ENCODE measurements at places on chromosomes 2 and 18.

- no peak for DNase-seq
Measured at GRCh38 chr18:65754121-65754520, 3.3 kb downstream of the CDH7 start.

DNA sequence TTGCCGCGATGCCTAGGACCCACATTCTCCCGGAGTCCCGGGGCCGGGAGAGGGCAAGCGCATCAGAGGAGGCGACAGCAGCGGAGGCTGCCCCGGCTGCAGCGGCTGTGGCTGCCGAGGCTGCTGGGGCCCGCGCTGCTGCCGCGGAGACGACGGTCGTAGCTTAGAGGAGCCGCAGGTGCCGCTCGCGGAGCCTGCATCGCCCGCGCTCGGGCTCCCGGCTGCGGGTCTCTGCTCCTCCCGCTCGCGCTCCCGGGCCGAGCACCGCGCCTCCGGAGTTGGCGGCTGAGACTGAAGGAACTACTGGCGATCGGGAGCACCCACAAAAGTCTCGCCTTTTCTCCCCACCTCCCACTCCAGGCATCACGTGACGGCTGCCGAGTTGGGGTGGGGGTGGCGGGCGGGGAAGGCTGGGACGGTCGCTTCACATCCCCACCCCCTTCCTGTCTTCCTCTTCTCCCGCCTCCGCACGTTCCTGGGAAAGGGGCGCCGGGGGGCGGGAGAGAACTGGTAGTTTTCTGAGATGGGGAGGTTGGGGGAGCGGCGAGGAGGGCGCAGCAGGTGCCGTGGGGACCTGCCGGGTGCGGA, at the start of gene LYPD1:
Gene LYPD1, minus strand, starts transcription at position 298 of the 588 bp plus-strand sequence. Its CDS starts 273 bp downstream, at position 25.
- DNase-seq, result no peak

DNA sequence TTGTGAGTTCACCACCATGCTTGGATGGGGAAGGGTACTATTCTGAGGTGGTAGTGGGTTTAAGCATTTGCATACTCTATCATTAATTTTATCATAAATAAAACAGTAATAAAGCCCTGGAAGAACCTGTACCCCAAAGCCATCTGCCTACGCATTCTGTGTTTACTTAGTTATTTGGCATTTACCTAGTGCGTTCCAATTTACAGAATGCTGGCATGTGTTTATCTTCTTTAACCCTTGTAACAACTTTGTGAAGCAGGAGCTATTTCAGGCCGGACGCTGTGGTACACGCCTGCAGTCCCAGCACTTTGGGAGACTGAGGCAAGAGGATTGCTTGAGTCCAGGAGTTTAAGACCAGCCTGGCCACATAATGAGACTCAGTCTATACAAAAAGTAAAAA, 17.8 kb upstream of the ODC1 start:
- no peak for DNase-seq

GRCh38 chr2:233059797-233060500, at the start of gene INPP5D:
Gene INPP5D (plus strand): TSS chr2:233060342. CDS start chr2:233060479, 137 bp downstream.
- peak; percentile 80 for DNase-seq

DNA sequence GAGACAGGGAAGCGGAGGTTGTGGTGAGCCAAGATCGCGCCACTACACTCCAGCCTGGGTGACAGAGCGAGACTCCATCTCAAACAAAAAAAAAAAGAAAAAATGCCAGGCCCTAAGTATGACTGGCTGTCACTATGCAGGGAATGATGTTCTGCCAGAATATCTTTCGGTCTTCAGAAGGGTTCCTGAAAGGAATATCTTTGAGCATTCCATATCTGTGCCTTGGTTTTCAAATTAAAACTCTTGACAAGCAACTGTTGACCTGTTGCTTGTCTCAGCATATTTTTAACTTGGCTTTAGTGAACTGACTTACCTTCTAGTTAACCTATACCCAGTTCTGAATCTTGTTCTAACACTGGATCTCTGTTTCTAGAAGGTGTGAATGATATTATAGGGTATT, 953.2 kb upstream of the FAM98A start:
- DNase-seq, result no peak

DNA sequence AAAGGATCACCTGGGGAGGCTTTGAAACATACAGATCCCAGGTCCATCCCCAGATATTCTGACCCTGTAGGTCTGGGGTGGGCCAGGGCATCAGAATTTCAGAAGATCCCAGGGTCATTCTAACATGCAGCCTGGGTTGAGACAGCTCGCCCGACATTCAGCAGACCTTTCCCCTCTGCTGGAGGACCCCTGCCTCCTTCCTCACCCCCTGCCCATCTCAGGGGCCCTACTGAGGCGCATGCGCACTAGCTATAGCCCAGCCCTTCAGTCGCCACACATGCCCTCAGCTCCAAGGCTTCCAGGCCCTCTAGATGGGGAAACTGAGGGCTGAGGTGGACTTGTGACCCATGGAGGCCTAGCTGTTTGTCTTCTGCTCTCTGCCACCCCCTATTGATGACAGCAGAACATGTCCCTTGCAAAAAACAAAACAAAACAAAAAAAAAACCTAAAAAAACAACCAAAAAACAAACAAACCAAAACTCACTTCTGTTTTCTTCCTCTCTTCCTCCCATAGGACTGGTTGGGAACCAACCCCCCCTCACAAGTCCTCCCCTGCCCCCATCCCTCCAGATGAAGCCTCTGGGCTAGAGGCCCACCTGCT, 91.3 kb downstream of the ZBTB7C start:
- no peak for DNase-seq

DNA sequence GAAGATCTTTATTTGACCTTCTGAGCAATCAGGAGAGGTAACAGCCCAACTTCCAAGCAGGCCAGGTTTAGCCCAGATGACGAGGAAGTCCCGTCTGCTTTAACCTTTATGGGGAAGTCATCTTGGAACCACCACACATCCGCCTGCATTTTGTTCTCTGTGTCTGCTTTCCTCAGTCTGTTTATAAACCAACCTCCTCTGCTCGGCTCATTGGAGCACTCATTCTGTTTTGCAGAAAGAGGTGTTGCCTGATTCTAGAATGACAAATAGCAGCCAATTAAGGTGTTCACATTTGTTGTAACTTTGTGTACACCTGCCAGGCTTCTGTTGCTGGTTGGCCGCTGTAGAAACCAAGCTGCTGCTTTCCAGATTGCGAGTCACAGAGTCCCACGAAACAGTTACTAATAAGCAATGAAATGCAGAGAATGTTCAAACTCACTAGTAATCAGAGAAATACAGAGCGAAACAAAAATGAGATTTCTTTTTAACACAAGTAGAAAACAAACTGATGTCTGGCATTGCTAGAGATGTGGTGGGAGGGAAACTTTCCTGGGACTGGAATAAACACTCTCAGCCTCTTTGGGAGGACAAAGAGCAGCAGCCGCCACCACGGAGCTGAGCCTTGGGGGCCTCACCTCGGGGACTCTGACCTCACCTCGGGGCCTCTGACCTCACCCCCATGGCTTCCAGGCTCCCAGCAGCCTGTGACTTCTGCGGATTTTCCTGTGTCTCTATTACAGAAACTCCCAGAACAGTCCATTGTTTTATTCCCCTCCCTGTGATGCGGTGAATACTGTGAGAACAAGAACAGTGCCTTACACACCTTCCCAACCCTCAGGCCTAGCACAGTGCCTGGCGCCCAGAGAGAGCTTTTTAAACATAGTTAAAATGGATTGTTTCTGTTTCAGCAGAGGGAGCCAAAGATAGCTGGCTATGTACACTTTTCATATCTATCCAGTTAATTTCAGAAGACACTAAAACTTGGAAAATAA, 64.0 kb downstream of the MBP start:
- DNase-seq, result no peak

DNA sequence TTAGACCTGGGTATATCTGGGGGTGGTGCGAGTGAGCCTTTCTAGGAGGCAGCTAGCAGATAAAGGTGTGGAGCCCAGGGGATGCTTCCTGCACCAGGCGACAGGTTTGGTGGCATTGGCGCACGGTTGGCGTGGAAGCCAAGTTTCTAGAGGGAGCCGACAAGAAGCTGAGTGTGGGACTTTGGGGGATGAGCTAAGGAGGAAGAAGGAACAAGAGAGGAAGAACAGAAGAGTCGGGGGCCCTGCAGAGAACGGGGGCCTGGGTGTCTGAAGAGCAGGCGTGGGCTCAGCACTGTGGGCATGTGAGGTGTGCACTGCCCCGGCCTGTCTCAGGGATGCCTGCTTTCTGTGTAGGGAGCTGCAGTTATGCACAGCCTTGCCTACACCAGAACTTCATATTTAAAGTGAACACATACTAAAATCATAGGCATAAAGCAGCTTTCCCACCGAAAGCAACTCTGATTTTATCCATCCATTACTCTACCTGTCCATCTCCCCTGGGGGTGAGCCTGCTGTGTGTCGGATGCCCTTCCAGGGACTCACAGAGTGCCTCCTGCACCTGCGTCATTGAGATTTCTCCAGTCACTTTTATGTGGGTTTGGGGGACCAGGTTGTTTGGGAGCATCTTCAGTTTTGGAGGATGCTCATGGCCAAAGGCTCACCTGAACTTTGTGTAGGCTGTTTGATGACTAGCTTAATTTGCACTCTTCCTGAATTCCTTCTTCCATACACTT, 149.7 kb downstream of the LDLRAD4 start:
- no peak for DNase-seq

GRCh38 chr2:120020554-120020953, 7.7 kb downstream of the EPB41L5 start:
- DNase-seq, result no peak

All from MM.1S (cell line).